ENCODE measurements at places on chromosomes 11 and 22.
A peak's percentile ranks its signal among the peaks of the same experiment; 100 is the strongest.

GRCh38 chr11:90250970-90251369 lies 28.1 kb upstream of the CHORDC1 start:
- peak; percentile 59 for DNase-seq

DNA sequence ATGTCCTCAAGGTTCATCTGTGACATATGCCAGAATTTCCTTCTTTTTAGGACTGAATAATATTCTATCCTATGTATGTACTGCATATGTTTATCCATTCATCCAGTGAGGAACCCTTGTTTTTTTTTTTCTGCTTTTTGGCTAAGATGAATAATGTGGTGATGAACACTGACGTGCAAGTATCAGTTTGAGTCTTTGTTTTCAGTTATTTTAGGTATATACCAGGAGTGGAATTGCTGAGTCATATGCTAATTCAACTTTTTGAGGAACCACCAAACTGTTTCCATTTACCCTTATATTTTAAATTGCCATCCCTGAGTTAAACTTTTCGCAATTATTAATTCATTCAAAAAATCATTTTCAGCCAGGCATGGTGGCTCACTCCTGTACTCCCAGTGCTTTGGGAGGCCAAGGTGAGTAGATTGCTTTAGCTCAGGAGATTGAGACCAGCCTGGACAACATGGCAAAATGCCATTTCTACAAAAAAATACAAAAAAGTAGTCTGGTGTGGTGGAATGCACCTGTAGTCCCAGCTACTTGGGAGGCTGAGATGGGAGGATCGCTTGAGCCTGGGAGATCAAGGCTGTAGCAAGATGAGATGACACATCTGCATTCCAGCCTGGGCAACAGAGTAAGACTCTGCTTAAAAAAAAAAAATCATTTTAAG lies 64.2 kb downstream of the MICAL2 start:
- peak; percentile 92 for DNase-seq

DNA sequence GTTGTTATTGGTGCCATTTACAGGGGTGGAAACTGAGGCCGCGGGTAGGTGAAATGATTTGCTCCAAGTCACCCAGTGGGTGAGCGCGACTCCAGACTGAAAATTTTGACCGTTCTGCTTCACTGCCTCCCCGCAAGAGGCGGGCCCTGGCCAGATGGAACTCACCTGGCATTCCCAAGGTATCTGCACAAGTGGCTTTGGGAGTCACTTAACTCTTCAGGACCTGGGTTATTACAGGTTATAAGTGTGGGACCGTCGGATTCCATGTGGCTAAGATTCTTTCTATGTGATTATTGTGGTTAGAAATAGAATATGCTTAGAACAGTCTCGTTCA lies 598 bp downstream of the CABIN1 start:
- no peak for DNase-seq

DNA sequence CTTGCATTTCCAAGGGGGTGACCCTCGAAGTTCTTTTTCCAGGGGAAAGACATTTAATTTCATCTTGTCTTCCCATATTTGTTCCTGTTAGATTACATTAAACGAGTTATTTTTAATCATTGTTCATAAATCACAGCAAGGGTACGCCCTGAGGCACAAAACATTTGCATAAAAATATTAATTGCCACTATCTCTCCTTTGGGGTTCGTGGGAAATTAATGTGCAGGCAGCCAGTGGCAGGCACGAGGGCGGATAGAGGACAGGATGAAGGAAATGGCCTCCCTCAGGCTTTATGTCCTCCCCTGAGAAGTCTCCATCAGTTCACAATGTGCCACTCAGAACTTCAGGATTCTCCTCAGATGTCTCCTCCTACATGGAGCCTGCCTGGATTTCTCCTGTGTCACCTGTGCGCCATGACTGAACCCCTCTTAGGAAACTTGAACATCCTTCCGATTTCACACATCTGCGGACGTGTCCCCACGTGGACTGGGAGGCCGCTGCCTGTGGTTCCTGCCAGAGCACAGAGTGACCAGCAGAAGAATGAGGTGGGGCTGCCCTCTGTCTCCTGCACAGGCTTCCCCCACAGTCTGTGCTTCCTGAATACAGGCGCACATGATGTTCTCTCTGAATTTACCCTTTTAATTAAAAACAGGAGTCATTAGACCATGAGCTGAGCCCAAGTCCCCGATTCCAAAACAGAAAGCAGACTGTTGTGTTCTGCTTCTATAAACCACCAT lies 1085.9 kb downstream of the TBC1D22A start:
- DNase-seq: no peak

- DNase-seq: peak; percentile 76
Measured at GRCh38 chr11:124793466-124794278, 6.5 kb downstream of the MSANTD2 start.

- DNase-seq: no peak
Measured at GRCh38 chr11:2968341-2968900, 23.7 kb downstream of the NAP1L4 start.

DNA sequence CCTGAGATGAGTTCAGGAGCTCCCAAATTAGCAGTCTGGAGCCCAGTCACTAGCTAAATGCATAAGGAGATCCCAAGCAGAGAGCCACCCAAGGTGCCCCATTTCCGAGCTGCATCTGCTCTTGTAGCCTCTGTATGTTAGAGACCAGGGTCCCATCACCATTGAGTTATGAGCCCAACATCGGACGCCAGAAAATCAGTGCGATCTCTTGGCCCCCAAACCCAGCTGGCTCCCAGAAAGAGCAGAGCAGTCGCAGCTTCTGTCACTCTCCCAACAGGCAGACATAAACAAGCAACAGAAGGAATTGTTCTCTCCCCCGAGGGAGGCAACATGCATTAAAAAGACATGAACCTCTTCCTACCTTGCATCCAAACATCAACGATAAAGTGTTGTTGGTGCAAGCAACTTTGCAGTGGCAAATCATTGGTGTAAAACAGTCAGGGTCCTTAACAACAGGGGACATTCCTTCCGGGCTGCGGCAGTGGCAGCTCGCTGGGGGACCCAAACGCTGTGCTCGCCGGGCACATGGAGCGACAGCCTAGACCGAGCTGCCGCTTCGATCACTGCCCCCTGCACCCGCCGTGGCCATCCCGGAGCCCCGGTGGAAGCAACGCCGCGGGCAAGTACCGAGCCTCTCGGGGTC lies 907.1 kb downstream of the DLG2 start:
- DNase-seq: peak; percentile 17

GRCh38 chr11:94938095-94939055 lies 35.0 kb downstream of the CWC15 start:
- DNase-seq: no peak

DNA sequence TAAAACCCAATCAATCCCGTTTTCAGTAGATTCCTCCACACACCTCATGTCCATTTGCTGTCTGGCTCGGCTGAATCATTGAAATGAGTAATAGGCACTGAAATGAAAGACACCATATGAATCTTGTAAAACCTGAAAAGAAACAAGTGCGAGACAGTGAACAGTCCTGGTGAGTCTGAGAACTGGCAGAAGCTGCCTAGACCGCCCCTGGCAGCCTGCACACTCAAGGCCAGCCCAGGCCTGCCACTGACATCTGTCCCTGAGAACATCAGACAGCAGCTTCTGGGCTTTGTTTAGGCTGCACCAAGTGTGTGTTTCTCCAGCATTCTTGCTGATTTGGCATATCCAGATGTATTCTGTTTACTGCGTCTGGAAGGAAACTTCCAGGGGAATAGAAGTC lies 44.8 kb downstream of the ENDOD1 start:
- no peak for DNase-seq

DNA sequence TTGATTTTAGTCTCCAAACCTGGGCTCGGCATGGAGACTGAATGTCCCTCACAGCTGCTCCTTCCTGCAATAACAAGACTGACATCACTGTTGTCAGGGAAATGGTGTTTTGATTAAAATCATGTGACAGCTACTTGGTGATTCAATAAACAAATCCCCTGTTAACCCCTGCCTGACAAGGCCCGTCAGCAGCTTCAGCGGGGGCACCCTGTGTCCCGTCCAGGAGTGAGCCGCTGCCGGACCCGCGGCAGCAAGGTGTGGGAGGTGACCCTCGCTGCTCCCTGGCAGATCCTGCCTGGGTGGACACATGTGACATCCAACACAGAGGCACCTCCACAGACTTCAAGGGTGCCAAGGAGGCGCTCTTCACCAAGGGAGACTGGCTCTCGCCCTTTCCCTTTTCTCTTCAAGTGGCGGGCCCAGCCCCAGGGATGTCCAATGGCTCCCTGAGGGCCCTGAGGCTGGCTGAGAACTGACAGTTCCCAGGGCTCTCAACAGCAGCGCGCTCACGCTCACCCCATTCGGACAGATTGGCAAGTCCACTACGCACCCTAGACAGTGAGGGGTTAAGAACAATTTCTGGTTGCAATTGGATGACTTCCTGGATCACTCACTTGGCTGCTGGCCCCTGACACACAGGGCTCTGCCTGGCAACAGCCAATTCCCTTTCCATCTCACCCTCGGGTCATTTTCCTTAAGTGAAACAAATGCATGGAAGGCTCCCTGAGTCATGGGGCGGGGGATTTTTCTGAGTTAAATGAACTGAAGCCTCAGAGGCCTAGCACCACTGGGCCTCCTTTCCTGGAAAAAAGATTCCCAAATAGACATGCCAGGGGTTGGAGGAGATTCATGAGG lies 30.7 kb downstream of the PPP2R1B start:
- peak; percentile 43 for DNase-seq

DNA sequence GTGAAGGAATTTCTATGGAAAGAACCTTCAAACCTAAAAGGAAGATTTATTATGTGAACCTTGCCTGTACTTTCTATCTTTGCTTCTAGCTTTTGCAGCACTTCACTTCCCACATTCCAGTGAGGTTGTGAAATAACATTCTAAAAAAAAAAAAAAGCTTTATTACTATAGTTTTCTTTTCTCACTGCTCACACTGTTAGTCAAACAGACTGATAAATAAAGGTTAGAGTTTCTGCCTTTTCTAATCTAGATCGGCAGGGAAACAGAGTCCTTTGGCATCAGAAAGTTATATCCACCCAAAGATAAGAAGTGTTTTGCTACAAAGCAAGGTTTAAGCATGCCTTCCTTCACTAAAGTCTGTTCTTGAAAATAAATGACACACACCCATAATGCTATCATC lies 2.8 kb downstream of the AAMDC start:
- no peak for DNase-seq

- DNase-seq: no peak
Measured at GRCh38 chr11:119344291-119345010, 2.1 kb downstream of the MFRP start.

DNA sequence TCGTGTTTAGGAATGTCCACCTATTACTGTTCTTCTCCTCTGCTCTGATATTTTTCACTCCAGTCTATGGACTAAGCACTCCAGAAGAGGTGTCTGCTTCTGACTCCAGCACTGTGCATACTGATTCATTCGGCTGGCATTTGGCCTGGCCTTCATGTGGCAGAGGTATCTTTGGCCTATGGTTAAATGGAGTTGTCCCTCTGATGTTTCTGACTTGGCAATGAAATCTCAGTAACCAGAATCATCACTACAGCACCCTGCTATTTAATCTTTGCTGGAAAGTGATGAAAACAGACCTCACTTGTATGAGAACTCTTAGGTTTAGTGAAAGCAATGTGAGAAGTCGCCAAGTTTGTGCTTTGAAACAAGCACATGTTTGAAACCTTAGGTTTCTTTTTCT lies 155.2 kb downstream of the MAML2 start:
- no peak for DNase-seq

DNA sequence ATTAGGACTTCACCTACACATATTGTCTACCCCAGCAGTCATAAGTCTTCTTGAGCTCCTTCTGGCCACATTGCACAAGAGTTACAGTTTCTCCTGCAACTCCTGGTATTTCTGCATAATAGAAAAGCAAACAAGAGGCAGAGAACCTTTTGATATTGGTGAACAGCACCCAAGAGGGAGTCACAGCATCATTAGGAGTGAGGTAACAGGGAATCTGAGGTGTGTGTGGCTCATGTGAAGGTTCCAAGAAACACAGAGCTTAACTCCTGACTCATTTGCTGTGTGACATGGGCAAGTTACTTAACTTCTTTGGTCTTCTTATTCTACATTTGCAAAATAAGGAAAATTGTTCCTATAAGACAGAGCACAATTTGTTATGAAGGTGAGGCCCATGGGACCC lies 374.6 kb downstream of the INSC start:
- DNase-seq: no peak

DNA sequence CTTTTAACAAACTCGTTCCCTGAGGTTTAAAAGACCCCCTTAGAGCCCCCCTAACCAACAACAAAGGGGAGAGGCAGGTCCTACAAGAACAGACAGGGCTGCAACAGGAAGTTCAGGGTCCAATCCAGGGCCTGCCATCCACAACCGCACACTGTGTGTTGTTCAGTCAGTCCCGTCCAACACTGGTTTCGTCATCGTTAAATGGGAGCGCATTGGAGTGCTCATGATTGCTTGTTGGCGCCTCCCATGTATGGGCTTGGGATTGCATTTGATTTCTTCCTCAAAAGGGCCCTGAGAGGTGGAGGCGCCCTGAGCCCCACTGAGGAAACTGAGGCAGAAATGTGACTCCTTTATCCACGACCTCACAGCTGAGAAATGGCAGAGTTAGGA lies 174.1 kb downstream of the MN1 start:
- DNase-seq: no peak

- no peak for DNase-seq
Measured at GRCh38 chr11:133533205-133533604, 904 bp upstream of the OPCML start.

DNA sequence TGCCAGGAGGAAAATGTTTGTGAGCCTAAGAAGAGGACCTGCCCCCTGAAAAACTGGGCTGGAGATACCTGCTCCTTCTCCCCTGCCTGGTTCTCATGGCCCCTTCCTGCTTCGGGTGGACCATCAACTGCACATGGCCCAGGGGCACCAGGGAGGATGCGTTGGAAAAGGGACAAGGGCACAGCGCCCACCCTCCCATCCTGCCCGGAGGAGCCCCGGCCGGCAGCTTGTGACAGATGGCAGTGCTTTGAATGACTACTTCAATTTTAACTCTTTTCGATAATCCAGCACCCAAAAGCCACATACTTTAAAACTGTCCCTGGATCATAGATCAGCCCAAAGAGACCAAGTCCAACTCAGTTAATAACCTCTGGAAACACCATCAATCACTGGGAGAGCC lies 135.8 kb upstream of the NECTIN1 start:
- no peak for DNase-seq

GRCh38 chr11:9633679-9634078 lies 30.2 kb upstream of the SWAP70 start:
- peak; percentile 72 for DNase-seq

GRCh38 chr11:47318166-47318565 lies 34.3 kb downstream of the MYBPC3 start:
- DNase-seq: no peak

DNA sequence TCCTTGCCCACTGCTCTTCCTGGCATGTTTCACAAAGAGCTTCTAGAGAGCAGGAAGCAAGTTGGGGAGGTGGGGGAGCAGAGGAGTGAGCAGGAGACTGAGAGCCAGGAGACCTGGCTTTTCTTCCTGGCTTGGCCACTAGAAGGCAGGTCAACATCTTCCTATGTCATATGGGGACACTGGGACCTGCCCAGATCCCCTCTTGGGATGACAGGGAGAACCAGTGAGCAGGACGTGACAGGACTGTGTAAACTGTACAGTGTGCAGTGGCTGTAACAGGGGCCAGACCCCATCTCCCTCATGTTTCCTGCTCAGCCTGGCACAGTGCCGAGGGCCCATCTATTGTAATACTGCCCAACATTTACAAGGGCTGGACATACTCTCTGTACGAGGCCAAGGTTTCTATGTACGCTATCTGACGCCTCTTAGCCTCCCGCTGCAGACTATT lies 29.4 kb downstream of the GDPD5 start:
- no peak for DNase-seq

All from common myeloid progenitor, CD34-positive (primary cell).